ENCODE measurements at places on chromosomes 12 and 14.

GRCh38 chr14:81192594-81192993, 28.2 kb downstream of the GTF2A1 start:
- DNase-seq: no peak

GRCh38 chr14:85308531-85309300, 221.2 kb upstream of the FLRT2 start:
- peak; percentile 59 for DNase-seq

- no peak for DNase-seq
Measured at GRCh38 chr14:79911744-79912143, 299.6 kb downstream of the DIO2 start.

- DNase-seq: no peak
Measured at GRCh38 chr12:53082637-53083175, 3.5 kb upstream of the SPRYD3 start.

GRCh38 chr12:31466768-31467167, 124.2 kb downstream of the DENND5B start:
- DNase-seq: no peak

GRCh38 chr14:89378119-89378518, 38.9 kb downstream of the FOXN3 start:
- DNase-seq: no peak

DNA sequence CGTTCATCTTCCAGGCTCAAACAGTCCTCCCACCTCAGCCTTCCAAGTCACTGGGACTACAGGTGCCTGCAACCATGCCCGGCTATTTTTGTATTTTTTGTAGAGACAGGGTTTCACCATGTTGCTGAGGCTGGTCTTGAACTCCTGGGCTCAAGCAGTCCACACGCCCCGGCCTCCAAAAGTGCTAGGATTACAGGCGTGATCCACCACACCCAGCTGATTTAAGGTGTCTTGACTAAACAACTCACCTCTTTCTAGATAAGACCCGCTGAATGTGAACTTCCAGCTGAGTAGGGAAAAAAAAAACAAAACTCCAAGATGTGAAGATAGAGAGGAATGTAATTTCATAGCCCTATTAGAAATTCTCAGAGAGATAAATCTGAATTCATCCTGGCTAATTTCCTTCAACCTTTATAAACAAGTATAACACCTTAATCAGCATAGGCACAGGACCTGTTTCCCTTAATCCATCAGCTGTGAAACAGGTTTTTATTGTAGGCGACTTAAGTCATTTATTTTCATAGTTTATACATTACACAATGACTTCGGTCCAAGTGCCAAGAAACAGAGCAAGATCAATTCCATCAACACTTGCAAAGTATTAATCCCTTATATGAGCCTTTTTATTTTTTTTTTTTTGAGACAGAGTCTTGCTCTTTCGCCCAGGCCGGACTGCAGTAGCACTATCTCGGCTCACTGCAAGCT, 51.5 kb downstream of the HCAR2 start:
- no peak for DNase-seq

DNA sequence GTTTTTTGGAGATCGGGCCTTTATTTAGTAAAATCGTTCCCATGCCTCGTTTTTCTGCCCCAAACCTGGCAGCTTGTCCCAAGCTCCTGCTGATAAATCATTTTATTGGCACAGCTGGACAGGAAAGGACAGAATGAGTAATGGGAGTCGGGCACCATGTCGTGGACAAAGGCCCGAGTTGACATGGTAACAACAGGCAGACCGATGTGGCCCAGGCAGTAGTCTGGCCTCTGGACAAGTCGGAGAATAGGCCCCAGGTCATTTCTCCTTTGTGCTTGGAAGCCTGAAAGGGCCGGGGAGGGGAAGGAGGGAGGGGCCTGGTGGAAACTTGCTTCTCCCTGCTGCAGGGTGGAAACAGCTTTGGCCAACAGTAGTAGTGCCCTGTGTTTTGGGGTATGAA, 234.9 kb downstream of the SUDS3 start:
- DNase-seq: no peak

GRCh38 chr14:59632381-59632780, 55.8 kb upstream of the CCDC175 start:
- peak; percentile 1 for DNase-seq

- no peak for DNase-seq
Measured at GRCh38 chr12:116060764-116061163, 216.7 kb downstream of the MED13L start.

DNA sequence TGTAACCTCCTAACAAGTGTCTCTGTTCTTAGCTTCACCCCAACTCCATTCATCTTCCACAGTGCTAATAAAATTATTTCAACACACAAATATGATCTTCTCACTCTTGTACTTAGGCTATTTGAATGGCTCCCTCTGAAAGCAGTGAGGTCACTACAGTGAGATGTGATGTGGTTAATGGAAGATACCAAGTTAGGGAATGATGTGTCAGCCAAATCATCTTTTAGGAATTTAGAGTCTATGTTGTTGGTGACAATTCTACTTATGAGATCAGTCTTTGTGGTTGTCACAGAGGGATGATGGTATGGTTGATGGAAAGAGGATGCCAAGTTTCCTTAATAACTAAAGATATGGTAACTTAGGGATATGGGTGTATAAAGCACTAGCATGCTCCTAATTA, 57.6 kb downstream of the POLR3B start:
- DNase-seq: no peak

DNA sequence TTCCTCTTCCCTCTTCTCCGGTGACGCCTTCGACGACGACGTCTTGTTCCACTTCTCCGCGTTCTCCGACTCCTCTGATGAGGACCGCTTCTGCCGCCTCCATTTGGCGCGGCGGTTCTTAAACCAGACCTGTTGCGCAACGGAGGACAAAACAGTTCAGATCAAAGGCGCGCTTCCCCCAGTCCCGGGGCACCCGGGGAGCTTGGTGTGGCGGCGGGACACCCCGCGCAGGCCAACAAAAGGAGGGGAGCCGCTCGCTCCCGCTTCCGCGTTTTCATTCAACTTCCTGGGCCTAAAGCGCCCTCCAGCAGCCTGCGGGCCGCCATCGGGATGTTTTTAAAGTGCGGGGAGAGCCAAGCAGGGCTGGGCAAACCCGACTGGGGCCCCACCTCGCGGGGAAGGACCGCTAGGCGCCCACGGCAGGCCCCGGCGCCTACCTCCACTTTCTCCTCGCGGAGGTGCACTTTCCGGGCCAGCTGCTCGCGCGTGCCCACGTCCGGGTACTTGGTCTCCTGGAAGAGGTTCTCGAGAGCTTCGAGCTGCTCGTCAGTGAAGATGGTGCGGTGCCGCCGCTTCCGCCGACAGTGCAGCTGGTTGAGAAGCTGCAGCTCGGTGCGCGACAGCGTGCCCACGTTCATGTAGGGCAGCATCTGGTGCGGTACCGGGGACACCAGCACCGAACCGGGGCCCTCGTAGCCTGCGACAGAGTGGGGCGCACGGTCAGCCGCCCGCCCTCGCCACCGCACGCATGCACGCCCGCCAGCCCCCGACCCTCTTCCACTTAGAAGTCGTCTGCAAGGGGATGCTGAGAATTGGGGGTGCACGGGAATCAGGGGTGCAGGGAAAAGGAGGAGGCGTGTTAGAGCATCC, 1.2 kb downstream of the GSC start:
- DNase-seq: peak; percentile 56

- DNase-seq: no peak
Measured at GRCh38 chr14:22671622-22672021, 27.5 kb upstream of the OR6J1 start.

- peak; percentile 7 for DNase-seq
Measured at GRCh38 chr12:47551426-47551851, 154.4 kb downstream of the RPAP3 start.

DNA sequence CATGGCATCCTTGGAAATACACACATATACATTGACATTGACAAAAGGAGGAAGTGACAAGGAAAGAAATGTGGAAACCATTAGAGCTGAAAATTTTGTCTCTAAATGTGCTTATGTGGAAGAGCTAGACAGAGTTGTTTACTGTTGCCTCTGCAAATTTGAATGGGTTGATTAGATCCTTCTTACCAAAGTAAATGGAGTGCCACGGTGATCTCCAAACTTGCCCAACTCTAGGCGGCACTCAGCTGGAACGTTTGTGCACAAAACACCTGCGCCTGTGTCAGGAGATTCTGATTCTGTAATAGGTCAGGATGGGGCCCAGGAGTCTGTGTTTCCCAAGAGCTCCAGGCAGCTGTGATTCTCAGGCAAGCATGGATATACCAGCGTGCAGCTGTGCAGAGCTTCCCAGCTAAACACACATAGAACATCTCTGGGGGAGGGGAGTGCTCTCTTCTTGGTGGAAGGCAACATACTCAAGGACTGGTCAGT, 77.8 kb upstream of the BDKRB2 start:
- peak; percentile 76 for DNase-seq

DNA sequence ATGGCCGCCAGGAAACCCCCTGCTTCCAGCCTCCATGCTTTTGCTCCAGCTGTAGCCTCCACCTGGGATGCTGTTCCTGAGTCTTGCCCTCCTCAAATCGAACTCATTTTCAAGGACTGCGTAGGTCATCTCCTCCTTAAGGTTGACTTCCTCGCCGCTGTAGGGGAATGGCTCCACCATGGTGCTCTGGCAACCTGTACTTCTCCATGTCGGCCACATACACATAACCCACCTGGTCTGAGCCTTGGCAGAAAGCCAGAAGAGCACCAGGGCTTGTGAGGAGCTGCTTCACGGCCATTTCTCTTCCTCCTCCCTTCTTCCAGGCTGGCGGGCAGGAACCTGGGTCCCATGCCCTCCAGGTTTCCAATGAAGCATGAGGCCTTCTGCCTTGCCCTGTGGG, 36.7 kb upstream of the BEGAIN start:
- DNase-seq: no peak

DNA sequence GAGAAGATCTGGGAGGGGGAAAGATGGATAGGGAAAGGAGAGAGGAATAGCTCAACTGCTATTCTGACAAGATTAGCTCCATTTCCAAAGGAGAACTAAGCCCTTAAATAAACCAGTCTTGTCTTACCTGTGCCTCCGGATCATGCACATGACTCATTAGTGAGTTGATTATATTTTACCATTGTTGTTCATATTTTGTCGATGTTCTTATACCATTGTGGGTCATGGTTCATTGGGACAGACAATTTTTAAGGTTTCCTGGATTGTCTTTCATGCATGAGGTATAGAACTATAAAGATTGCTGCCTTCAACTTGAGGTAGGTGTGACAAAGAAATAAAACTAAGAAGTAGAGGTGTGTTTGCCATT, 243.0 kb upstream of the ATP2B1 start:
- DNase-seq: no peak

GRCh38 chr12:110501399-110501751, 536 bp downstream of the VPS29 start:
- peak; percentile 65 for DNase-seq

- DNase-seq: peak; percentile 20
Measured at GRCh38 chr14:47365233-47365632, 310.2 kb downstream of the MDGA2 start.

GRCh38 chr14:52081964-52082363, 13.1 kb upstream of the NID2 start:
- DNase-seq: no peak

GRCh38 chr14:100669468-100669867, 57.2 kb upstream of the DLK1 start:
- peak; percentile 67 for DNase-seq

DNA sequence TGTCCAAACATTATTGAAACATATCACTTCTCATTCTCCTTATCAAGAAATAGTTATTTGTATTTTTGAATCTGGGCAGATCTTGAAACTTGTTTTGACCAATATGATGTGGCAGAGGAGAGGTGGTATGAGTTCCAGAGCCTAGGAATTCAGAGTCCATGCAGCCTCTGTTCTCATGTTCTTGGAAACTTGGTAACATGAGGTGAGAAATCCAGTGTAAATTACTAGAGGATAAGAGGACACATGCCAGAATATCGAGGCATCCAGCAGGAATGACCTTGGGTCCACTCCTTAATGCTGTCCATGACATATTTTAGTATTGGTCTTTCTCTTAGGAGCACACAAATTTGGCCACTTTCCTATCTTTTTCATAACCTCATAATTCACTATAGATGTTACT, 1374.6 kb downstream of the FSCB start:
- DNase-seq: peak; percentile 3

GRCh38 chr12:80173083-80173864, 73.9 kb downstream of the OTOGL start:
- DNase-seq: no peak

GRCh38 chr12:100808777-100809176, 14.2 kb downstream of the ANO4 start:
- DNase-seq: no peak

DNA sequence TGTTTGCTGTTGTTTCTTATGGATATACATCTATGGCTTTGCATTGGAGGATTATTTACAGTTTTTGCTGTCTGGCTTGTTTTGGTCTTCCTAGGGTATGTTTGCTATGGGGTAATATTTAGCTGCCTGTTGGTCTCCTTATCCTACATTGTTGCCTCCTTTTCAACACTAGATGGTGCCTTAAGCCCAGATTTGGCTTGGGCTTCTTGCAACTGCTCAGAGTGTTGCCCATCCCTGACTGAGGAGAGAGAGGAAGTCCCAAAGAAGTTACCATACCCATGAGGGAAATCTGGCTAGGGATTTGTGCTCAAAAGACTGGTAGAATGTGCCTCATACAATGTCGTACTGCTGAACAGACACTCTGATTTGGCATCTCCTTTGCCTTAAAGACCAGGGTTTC, 94.6 kb upstream of the MUCL1 start:
- peak; percentile 16 for DNase-seq

GRCh38 chr12:93198086-93198485, 179.6 kb upstream of the NUDT4 start:
- no peak for DNase-seq

- DNase-seq: peak; percentile 53
Measured at GRCh38 chr12:113479590-113480335, 8.1 kb upstream of the LHX5 start.

GRCh38 chr14:52244328-52244727, 23.2 kb upstream of the PTGDR start:
- no peak for DNase-seq

DNA sequence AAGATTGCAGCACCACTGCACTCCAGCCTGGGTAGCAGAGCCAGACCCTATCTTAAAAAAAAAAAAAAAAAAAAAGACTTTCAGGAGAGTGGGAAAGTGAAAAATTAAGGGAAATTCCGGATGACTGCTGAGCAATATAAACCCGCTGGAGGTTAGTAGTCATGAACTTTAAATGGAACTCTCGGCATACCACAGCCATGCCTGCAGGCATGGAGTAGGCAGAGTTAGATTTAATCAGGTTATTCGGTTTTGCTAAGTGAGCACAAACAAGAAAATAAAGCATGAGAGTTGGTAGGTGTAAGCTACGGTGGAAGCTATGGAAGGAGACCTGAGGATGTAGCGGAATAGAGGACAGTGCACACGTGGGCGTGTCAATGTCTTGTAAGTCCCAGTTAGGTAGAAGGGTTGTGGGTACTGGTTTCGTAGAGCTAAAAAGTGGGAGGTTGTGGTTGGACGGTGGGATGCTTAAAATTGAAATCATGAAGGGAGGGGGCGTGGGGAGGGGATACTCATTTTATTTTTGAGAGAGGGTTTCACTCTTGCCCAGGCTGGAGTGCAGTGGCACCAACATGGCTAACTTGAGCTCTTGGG, 11.8 kb upstream of the TUBA1C start:
- DNase-seq: no peak
